ENCODE measurements at places on chromosomes 12 and 14. TPM values are rescaled to one million over a fixed set of nuclear protein-coding genes. Genes with fewer than 3 reads are reported as not detected.
A peak's percentile ranks its signal among the peaks of the same experiment; 100 is the strongest.

Gene HAL
- 0.29 TPM for total RNA-seq

DNA sequence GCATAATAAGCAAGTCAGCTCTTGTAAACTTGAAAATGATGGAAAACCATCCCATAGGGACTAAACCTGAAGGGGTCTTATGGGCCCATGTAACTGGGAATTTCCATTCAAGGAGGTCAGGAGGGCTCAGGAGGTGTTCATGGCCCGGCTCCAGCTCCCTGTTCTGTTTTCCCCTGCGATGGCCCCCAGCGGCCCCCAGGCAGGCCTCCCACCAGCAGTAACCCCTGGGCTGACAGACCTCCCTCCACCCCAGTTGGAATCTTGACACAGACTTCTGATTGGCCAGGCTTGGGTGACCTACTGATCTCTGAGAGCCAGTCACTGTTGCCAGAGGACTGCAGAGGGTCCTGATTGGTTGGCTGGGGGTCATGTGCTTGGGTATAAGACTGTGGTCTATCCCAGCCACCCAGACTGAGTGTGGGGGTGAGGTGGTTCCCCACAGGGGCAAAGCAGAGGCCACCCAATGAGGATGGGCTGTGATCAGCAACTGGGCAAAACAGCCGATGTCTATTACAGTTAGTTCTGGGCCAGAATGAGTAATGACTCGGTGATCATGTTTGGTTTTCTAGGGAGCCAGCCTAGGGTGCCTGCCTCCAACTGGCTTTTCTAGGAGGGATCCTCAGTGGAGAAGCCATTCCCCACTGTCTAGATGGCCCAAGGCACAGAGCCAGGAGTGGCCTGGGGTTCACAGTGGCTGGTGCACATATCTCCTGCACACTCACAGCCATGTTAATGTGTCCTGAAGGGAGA is 27.0 kb downstream of the RHOF start:
- no peaks in the 10 kb centered on the region for H3K27me3 ChIP-seq
- peaks cover 30% of the 10 kb centered on the region for H3K4me1 ChIP-seq
- peak; percentile 89 for DNase-seq
- H3K36me3 ChIP-seq, result peaks cover 2% of the 10 kb centered on the region
- H3K27ac ChIP-seq, result no peak overlapping the region

DNA sequence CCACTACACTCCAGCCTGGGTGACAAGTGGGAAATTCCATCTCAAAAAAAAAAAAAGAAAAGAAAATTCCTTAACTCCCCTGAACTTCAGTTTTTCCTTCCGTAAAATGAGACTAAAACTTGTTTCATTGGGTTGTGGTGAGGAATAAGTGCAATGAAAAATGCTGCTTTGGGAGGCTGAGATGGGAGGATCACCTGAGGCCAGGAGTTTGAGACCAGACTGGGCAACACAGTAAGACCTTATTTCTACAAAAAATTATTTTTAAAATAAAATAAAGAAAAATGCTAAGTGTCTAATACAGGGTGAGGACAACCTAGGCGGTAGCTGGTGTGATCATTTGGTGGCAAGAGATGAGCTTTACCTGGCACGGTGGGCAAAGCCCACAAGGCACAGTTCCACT is 6.9 kb downstream of the SMAGP start:
- DNase-seq, result no peak
- H3K27ac ChIP-seq, result no peak overlapping the region
- H3K4me3 ChIP-seq, result no peak overlapping the region
- H3K27me3 ChIP-seq, result no peaks in the 10 kb centered on the region
- H3K4me1 ChIP-seq, result peaks cover 6% of the 10 kb centered on the region
- no peaks in the 10 kb centered on the region for H3K36me3 ChIP-seq

Gene CCDC184
- total RNA-seq, result under 0.01 TPM

Gene DCAF5
- total RNA-seq, result 41.3 TPM

GRCh38 chr14:53670701-53671100 is 285.9 kb downstream of the BMP4 start:
- peak; percentile 37 for DNase-seq
- peaks cover 52% of the 10 kb centered on the region for H3K27me3 ChIP-seq
- peaks cover 19% of the 10 kb centered on the region for H3K4me1 ChIP-seq
- no peaks in the 10 kb centered on the region for H3K36me3 ChIP-seq

DNA sequence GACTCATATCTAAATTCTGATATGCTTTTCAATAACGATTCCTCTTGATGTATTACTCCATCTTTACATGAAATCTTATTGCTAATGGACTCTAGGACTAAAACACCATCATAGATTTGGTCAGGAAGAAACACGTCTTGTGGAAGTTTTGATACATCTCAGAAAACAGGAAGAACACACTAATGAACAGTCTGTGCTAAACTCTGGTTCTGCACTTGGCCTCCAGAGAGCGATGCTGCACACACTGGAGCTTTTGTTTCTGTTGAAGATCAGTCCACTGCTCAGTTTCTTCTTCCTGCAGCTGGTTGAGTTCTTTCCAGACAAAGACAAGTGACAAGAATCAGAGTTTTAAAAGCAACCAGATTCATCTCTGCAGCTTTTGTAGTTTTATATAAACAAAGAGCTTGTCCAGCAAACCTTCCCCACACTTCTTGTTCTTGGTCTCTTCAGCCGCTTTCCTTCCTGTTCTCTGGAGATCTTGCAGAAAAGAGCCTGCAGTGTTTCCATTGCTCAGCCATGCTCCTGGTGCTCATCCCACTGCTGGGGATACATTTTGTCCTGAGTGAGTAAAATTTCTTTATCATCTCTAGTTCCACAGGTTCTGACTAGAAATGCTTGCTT is 229.1 kb upstream of the OR4E1 start:
- DNase-seq, result no peak
- H3K36me3 ChIP-seq, result no peaks in the 10 kb centered on the region
- H3K27ac ChIP-seq, result no peak overlapping the region
- no peaks in the 10 kb centered on the region for H3K27me3 ChIP-seq

DNA sequence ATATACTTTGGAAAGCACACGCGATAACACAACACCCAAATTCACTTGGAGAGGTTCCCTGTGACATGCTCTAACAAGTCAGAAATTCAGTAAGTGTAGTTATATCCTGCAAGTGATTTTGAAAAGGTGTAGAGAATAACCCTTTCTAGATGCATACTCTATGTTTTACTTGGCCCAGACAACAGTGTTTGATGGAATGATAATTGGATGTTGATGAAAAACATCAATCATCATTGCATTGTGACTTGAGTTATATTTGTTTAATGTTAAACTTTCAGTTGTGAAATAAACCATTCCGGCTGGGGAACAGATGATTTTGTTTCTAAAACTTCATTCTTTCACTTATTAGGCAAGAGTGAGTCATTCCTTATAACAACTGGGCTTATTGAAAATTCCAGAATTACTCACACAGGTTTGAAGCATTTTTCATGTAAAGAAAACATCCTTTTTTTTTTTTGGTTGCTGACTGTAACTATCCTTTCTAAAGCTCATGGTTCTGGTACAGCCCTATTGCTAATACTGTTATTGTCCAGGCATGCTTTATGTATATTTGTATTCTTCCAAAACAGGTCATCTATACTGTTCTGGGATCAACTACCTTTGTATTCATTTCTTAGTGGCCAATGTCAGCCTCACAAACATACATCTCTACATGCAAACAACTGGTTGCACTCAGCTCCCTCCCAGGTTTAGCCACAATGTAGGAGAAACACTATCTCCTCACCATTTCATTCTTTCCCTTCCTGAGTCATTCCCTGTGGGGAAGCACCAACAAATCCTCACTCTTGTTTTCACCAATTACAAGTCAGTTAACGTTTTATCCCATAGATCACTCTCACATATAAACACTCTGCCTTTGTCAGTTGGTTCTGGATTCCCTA is 121.2 kb upstream of the LRIG3 start:
- no peaks in the 10 kb centered on the region for H3K36me3 ChIP-seq
- peaks cover 32% of the 10 kb centered on the region for H3K4me1 ChIP-seq
- no peaks in the 10 kb centered on the region for H3K27me3 ChIP-seq
- H3K27ac ChIP-seq, result peak overlapping the region; percentile 90

DNA sequence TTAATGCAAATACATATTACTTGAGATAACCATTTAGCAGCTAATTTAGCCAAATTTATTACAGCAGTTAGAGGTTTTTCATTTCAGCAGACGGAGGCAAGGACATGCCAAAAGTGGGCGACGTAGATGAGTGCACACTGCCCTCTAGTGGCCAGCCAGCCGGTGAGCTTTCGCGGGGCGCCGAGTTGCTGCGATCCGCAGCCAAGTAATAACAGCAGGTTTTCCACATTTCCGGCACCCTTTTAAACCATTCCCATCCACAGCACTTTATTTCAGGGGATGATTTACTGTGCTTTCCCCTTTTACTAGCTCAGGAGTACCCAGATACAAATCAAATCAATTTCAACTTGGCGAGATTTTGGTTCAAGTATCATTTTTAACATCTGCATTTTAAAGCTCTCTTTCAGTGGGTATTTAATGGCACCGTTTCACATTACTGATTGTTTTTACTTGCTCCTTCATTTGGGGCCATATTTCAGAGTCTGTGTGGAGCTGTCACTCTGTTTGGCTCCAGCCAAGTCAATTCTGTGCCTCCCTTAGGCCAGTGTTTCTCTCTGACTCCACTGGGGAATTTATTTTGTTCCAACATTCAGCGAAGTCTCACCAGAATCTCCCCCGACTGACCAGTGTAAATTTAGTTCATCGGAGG is 158.0 kb downstream of the EGLN3 start:
- DNase-seq, result peak; percentile 90
- H3K4me3 ChIP-seq, result peak overlapping the region; percentile 63
- H3K27me3 ChIP-seq, result peaks cover 9% of the 10 kb centered on the region
- peaks cover 15% of the 10 kb centered on the region for H3K4me1 ChIP-seq
- no peak overlapping the region for H3K27ac ChIP-seq
- H3K36me3 ChIP-seq, result no peaks in the 10 kb centered on the region

Measured in osteoblast (primary cell).